Stimulated activated CD4-positive, alpha-beta T cell treated with anti-CD3 and anti-CD28 coated beads, Interleukin-4, amount 100 ng/mL, for 48 hours (primary cell): ENCODE measurements at places on chromosomes 7 and 10.
A peak's percentile ranks its signal among the peaks of the same experiment; 100 is the strongest.

DNA sequence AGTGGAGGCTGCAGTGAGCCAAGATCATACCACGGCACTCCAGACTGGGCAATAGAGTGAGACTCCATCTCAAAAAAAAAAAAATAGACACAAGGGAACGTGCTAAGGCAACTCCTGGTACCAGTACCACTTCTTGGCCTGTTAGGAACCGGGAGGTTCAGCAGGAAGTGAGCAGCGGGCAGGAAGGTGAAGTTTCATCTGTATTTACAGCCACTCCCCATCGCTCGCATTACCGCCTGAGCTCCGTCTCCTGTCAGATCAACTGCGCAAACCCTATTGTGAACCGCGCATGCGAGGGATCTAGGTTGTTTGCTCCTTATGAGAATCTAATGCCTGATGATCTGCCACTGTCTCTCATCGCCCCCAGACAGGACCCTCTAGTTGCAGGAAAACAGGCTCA, 69.9 kb upstream of the FOXK1 start:
- no peak for DNase-seq

GRCh38 chr10:121418126-121418777, 180.0 kb downstream of the FGFR2 start:
- no peak for DNase-seq

DNA sequence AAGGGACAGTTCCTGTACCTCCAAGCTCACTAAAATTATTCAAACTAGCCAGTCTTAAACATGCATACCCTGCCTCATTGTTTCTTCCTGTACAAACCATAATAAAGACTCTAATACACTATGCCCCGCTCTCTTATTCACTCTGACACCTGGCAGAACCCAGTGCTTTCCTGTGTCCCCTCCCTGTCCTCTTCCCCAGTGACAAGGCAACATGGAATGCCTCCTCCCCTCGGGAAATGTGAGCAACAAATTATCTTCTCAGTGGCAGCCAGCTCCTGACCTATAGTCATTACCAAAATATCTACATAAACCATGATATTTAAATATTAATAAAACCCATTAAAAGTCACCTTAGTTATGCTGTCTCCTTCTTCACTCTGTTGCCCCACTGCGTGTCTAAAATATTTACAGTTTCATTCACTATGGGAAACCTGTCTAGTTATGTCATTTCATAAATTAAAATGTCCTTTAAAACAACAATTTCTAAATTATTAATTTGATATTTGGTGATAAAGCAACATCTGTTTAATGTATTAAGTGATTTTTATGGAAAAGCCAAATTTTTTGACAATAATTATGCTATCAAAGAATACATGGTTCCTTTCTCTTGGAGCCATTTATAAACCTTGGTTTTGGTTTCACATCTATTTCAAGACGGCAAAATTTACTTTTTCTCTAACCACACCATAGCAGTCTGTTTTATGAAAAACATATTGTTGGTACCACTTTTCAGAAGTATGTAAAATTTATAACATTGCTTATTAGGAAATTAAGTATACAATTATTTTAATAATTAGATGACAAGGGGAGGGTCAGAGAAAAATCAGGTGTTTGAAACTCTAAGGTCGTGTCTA, 1355.2 kb downstream of the XPNPEP1 start:
- DNase-seq, result no peak

DNA sequence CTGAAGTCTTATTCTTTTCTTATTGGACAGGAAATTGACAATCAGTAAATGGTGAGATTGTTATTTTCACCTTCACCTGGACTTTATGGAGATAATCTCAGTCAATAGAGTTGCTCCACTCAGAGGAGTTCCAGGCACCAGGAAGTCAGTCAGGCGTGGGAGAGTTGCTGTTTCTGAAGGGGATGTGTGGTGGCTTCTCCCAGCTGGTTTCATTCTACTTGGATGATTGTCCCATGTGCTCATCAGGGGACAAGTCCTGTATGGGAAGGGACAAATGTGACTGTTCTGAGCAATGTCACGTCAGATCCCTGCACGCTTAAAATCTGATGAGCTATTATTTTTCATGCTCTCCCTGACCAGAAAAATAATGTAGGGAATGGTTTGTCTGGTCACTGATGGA, 222.5 kb upstream of the PITRM1 start:
- DNase-seq, result no peak

- peak; percentile 74 for DNase-seq
Measured at GRCh38 chr7:129218514-129219062, 6.2 kb upstream of the AHCYL2 start.
